ENCODE measurements at places on chromosomes 2 and 18. TPM values are rescaled to one million over a fixed set of nuclear protein-coding genes. Genes with fewer than 3 reads are reported as not detected.
A peak's percentile ranks its signal among the peaks of the same experiment; 100 is the strongest.

- peaks cover 42% of the 10 kb centered on the region for H3K36me3 ChIP-seq
- H3K27ac ChIP-seq = no peak overlapping the region
- no peaks in the 10 kb centered on the region for H3K27me3 ChIP-seq
Observed at GRCh38 chr2:48508461-48509124, 21.4 kb upstream of the STON1 start.

The ALPI gene
- total RNA-seq = not detected

The HK2 gene
- 4.1 TPM for total RNA-seq

DNA sequence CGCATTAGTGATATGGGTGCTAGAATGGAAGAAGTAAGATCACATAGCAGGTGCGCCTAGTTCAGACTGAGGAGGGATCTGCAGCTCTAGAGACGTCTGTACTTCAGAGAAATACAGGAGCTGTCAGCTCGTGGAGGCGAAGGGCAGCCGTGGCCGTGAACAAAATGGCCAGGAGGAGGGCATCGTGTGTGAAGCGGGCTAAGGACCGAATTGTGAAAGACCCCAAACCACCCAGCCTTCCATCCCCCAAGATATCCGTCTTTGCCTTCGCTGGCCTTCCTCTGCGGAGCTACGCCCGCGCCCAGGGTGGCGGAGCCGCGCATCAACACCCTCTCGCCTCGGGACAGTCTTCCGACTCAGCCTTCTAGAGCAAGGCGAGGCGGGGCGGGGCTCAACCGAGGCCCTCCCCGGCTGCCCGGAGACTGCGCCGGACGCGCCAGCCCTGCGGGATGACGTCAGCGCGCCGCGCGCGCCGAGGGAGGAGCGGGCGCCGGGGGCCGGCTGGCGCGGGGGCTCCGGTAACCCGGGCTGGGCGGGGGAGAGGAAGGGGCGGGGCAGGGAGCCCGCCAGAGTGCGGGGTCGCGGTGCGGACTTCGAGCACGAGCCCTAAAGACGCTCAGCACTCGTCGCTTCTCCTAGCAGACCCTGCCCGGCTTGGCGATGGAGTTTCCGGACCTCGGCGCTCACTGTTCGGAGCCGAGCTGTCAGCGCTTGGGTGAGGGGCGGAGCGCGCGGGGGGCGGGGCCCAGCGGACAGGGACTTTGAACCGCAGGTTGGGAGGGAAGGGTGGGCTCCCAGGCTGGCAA is at the start of gene ZFAND2B:
ZFAND2B (plus strand) TSS at position 455 of the 806 bp plus-strand sequence; CDS start at position 661, 206 bp downstream.
- peak; percentile 94 for DNase-seq
- H3K36me3 ChIP-seq = peaks cover 29% of the 10 kb centered on the region
- H3K27ac ChIP-seq = peak within 1 kb of the TSS; percentile 97
- H3K4me3 ChIP-seq = peak within 1 kb of the TSS; percentile 90
- no peaks in the 10 kb centered on the region for H3K27me3 ChIP-seq

The GDF7 gene
- 0.17 TPM for total RNA-seq

DNA sequence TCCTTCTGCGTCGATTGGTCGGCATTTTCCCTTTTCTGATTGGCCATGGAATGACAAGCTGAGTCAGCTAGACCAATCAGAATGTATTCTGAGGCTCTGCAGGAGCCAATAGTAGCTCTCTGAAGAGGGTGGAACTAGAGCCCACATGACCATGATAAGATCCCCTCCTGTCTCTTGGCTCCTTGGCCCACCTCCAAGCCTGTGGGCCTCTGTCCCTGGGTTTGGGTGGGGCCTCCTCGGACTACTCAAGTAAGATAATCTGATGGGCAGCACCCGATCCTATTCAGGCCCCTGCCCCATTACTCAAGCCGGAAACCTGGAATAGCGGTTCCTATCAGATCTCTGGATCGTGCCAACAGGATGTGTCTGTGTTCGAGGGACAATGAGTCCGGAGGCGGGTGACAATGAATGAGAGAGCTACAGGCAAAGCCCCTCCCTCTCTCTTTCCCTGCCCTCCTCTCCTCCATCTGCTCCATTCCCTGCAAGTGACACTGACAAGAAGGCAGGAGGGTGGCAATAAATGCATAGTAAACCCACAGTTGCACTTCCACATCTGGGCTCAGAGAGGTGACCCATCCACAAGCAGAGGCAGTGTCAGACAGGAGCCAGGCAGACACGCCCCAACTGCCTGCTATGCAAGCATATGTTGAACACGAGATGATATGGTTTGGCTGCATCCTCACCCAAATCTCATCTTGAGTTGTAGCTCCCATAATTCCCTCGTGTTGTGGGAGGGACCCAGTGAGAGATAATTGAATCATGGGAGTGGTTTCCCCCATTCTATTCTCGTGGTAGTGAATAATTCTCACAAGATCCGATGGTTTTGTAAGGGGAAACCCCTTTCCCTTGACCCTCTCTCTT is 114.7 kb downstream of the TNS1 start:
- peaks cover 90% of the 10 kb centered on the region for H3K36me3 ChIP-seq
- DNase-seq = no peak

The SERPINB3 gene
- not detected for total RNA-seq

DNA sequence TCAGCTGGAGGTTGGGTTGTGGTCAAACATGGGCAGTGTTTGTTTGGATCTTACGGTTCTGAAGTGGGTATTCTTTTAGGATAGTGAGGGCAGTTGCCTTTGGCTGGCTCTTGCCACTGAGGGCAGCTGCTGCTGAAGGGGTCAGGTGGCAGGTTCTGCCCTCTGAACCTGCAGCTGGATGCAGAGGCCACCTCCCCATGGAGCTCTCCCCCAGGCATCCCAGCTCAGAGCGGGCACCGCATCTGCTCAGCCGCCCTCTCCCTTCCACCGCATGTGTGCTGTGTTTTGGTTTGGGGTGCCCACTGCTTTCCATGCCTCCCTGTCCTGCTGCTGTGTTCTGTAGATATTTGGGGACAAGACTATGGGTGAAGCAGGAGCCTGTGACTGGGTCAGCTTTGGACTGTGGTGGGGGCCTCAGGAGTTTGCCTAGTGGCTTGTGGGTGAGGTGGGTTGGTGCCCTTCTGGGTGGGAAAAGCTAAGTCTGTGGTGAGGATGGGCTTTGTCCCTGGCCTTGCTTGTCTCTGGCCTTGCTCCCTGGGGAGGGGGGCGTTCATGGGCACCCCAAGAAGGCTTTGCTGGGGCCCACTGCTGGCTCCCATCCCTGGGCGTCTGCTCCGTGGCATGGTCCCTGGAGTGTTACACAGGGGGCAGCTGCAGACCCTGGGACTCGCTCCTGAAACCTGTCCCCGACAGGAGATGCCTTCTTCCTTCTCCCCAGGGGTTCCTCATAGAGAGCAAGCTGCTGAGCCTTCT is 28.5 kb downstream of the OTOF start:
- no peaks in the 10 kb centered on the region for H3K36me3 ChIP-seq
- H3K27ac ChIP-seq = no peak overlapping the region
- no peaks in the 10 kb centered on the region for H3K27me3 ChIP-seq
- no peak overlapping the region for H3K4me3 ChIP-seq
- no peak for DNase-seq

The SERPINB5 gene
- total RNA-seq = not detected

DNA sequence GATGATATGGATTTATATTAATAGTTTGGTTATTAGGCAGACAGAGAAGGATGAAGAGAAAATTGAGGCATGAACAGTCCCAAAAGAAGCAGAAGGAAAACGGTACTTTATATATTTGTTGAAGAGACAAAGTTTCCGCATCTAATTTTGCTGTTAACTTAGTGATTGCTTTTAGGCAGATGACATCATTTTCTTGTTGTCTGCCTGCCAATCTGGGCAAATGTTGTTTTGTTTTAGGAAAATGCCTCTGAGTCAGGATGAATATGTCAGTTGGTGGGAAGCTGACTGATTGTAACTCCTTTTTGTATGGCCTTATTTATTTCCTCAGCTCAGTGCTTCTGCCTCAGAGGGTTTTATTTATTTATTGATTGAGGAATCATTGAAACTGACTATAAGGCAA is 52.5 kb upstream of the CAVIN2 start:
- no peaks in the 10 kb centered on the region for H3K27me3 ChIP-seq
- H3K36me3 ChIP-seq = no peaks in the 10 kb centered on the region
- H3K27ac ChIP-seq = no peak overlapping the region
- H3K4me1 ChIP-seq = peaks cover 1% of the 10 kb centered on the region

DNA sequence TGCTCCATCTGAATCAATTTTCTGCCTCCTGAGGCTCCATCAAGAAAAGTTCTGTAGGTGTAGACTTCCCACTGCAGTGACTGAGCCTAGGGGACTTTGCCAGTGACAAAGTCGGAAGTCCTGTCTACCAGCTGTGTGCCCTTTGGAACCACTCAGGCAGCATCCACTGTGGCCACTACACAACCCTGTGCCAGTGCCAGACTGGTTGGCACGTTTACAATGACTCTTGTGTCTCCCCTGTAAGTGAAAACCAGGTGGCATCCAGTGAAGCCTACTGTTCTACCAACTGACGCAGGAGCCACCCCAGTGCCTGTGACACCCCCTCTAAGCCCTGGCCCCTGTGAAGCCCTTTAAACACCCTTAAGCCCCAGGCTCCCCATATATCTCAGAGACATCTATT is 132.1 kb upstream of the SERPINE2 start:
- no peaks in the 10 kb centered on the region for H3K36me3 ChIP-seq
- H3K27me3 ChIP-seq = no peaks in the 10 kb centered on the region
- no peak for DNase-seq
- no peak overlapping the region for H3K27ac ChIP-seq
- H3K4me1 ChIP-seq = no peaks in the 10 kb centered on the region
- H3K4me3 ChIP-seq = no peak overlapping the region

- no peak overlapping the region for H3K4me3 ChIP-seq
- no peak overlapping the region for H3K27ac ChIP-seq
- no peaks in the 10 kb centered on the region for H3K27me3 ChIP-seq
Observed at GRCh38 chr2:61443342-61444041, 27.4 kb downstream of the USP34 start.

DNA sequence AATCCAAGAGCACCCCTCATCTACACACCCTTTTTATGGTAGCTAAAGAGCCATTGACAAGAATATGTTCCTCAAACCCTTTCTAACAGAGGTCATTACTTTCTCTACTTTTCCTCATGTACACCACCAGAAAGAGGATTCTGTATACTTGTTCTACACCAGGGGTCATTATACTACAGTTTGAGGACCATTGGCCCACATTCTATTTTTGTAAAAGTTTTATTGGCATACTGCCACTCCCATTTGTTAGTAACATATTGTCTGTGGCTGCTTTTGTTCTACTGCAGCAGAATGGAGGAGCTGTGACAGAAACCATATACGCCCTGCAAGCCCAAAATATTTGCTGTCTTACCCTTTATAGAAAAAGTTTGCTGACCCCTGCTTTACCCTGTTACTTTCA is 14.3 kb downstream of the HTR2B start:
- H3K27me3 ChIP-seq = no peaks in the 10 kb centered on the region
- H3K4me3 ChIP-seq = no peak overlapping the region
- H3K27ac ChIP-seq = peak overlapping the region; percentile 8
- no peak for DNase-seq
- peaks cover 39% of the 10 kb centered on the region for H3K4me1 ChIP-seq
- no peaks in the 10 kb centered on the region for H3K36me3 ChIP-seq

The THSD7B gene
- total RNA-seq = not detected

DNA sequence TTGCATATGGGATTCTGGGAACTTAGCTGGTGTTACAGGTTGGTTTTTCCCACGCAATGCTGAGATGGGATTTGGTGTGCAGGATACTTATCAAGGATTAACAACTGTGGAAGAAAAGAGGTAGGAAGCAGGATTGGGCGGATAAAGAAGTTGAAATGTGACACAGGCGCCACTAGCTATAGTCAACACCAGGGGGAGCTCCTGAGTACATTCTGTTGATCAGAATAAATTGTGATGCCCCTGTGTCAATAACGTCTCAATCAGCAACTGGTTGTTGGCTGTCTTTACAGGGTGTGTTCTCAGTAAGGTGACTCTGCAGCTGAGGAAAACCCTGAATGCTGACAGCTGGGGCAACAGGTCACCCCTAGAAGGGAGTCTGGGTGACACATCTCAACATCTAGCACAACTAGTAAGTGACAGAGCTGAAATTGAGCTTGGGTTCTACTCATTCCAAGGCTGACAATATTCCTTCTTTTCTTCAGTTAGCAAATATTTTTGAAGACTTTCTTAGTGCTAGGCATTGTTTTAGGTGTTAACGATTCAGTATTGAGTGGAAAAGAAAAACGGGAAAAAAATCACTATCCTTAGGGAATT is 143.0 kb downstream of the ARL6IP6 start:
- H3K36me3 ChIP-seq = no peaks in the 10 kb centered on the region
- H3K4me1 ChIP-seq = no peaks in the 10 kb centered on the region
- H3K27ac ChIP-seq = no peak overlapping the region
- H3K4me3 ChIP-seq = no peak overlapping the region
- peak; percentile 58 for DNase-seq

DNA sequence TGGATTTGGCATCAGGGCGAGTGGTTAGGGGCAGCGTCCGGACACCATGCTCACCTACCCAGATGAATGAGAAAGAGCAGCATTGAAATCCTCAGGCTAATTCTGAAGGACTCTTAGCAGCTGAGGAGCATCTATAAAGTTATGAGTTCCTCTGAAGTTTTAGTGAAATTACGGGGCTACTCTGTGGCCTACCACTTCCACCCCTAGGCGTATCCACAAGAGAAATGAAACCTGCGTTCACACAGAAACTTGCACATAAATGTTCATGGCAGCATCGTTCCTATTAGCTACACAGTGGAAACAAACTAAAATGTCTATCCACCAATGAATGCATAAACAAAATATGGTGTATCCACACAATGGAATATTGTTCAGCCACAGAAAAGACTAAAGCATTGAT is 98.0 kb downstream of the GBX2 start:
- no peak for DNase-seq
- no peak overlapping the region for H3K4me3 ChIP-seq
- no peaks in the 10 kb centered on the region for H3K27me3 ChIP-seq
- no peaks in the 10 kb centered on the region for H3K4me1 ChIP-seq
- no peaks in the 10 kb centered on the region for H3K36me3 ChIP-seq

DNA sequence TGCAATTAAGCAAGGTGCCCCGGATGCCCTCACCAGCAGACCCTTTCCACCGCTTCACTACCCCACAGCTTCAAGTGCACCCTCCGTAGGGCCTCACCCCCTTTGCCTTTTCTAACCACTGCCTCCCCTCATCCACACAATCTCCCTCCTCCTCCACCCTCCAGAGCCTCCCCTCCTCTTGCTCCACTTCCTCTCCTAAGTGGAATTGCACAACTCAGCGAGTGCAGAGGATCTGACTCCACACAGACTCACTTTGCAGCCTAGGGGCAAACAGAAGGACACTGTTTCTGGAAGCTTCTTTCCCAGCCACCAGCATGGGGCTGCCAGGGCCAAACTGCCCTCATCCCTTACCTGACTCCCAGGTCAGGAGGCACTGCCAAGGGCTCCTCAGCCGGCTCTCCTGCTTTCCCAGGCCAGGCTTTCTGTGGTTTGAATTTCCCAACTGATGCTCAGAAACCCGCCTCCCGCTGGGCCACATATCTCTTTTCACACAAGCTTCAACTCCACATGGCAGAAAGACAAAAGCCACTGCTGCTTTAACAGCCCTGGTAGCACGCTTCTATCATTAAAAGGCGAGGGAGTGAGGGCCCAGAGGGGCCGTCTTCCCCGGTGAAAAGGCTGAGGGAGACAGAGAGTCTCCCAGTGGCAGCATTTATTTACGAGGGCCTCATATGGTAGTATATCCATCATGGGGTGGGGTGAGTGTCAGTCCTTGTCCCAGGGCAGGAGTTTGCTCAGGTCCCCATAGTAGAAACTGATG is 74.7 kb upstream of the MGAT4A start:
- DNase-seq = peak; percentile 26
- no peaks in the 10 kb centered on the region for H3K27me3 ChIP-seq
